NCI-H2171 (cell line): ENCODE measurements at places on chromosomes 6 and 20.

DNA sequence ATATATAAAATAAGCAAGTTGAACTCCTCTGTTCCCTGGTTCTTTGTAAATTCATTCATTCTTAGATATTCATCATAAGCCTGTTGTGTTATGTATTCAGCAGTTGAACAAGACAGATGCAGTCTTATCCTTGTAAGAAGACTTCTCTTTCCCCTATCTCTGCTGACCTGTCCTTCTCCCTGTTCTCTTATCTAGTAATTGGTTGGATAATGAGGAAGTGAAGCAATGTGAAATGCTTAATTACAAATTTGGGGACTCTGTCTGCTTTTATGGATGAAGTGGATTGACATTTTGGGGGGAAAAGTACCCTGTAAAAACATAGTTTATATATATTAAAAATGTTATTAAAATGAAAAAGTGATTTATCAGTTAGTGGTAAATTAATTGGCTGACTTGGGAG lies 37.0 kb downstream of the CDKAL1 start:
- DNase-seq: no peak

GRCh38 chr6:88492824-88493223 lies 326.7 kb upstream of the CNR1 start:
- DNase-seq: no peak

- DNase-seq: no peak
Observed at GRCh38 chr20:34815636-34816035, 9.8 kb downstream of the NCOA6 start.

DNA sequence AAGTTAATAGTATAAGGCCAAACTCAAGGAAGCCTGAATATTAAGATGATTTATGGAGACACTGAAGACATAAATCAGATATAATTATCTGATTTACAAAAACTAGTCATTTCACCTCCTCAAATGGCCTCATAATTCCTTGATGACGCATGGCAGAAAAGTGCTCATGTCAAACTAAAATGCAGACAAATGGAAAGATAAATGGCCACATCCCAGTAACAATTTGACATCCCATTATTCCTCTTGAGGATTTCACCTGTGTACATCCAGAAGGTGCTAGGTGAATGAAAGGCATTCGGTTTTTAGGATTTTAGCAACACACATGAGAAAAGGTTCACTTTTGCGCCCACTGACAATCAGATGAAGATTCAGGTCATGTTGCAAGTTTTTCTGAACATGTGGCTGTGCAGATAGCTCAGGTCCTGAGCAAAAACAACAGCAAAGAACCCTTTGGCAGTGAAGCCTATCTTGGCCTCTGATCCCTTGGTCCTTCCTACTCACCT lies 24.2 kb downstream of the SGK1 start:
- no peak for DNase-seq

GRCh38 chr6:128855581-128856085 lies 27.3 kb upstream of the LAMA2 start:
- no peak for DNase-seq

- DNase-seq: peak; percentile 4
Observed at GRCh38 chr6:112253841-112254816, at the start of gene LAMA4. Gene LAMA4, minus strand, starts transcription at chr6:112254567. Its CDS starts 417 bp downstream, at chr6:112254150.

GRCh38 chr6:121335087-121336008 lies 1.1 kb upstream of the TBC1D32 start:
- no peak for DNase-seq

- no peak for DNase-seq
Observed at GRCh38 chr20:17934141-17934862, 34.3 kb downstream of the SNX5 start.

DNA sequence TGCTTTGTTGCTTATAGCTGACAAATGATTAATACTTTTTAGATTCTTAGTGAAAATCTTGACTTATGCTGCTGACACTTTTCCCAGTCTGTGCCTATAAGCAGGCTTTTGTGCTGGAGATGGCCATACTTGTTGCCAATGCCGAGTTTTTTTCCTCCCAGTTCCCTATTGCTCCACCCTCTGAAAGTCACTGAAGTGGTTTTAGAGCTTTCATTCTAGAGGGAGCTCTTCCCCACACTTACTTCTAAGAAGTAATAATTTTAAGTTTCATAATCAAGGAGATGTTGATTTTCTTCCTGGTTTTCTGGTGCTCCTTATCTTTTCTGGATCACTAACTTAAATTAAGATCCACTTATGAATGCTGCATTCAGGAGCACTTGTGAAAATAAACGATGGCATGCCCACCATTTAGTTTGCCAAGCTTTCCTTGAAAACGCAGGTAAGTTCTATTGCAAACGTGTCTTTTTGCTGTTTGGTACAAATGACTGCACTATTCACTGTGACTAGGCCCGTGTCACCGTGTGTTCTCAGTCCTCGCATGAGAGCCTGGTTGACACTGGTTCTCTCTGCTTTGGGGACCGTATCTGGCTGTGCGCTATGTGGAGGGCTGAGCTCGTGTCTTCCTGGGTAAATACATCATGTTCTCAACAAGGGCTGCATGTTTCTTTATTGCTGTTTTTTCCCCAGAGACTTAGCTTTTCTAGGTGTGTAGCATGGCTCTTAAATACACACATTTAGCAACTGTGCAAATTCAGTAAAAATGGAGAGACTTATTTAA lies 50.2 kb downstream of the GFRA4 start:
- no peak for DNase-seq

DNA sequence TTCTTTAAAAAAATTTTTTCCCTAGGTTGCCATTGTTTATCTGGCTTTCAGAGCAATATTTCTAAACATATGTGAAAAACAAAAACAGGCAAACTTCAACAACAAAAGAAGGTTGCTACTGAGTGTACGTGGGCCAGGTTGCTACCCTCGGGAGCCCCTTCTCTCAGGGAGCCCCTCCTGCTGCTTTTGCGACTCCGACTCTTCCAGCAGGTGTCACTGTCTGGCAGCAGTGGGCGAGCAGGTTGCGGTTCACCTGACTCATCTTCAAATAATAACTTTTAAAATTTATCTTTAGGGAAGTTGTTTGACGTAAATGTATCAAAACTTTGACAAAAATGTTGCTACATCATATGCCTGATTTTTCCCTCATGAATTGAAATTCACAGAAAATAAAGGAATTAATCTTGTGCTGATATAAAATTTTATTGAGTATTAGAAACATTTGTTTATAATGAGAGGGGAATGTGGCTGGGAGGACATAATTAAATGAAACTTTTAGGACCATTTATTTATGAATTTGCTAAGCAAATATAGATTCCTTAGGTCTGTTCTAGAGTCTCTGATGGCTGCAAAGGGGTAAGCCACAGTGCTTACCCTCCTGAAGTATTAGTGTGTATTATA lies 138.8 kb downstream of the HIVEP1 start:
- DNase-seq: no peak

GRCh38 chr6:22529866-22530265 lies 39.5 kb upstream of the HDGFL1 start:
- no peak for DNase-seq

DNA sequence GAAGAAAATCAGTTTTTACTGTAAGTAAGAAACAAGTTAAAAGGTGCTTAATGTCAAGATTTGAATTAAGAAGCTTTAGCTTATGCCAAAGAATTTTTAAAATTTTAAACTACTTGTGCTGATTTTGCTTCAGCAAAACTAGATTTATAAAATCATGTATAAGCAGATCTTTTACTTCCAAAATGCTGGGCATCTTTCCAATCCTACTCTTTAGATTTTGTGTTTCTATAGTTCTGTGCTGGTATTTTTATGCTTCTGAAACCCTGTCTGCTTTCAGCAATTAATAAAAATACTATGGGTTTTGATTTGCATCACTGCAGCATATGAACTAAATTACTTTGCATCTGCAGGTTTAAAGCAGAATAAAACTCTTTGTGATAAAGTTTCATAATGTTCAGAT lies 238.6 kb upstream of the RNF217 start:
- DNase-seq: no peak

- DNase-seq: no peak
Observed at GRCh38 chr6:134510142-134510541, 192.2 kb upstream of the SGK1 start.

DNA sequence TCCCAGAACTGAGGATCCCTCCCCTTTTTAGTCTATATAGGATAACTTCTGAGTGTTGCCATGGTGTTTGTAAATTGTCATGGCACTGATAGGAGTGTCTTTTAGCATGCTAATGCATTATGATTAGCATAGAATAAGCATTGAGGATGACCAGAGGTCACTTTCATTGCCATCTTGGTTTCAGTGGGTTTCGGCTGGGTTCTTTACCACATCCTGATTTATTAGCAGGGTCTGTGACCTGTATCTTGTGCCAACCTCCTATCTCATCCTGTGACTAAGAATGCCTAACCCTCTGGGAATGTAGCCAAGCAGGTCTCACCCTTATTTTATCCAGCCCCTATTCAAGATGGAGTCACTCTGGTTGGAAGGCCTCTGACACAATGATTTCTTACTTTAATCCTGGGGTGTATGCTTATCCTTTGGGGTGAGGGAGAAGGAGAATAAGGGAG lies 19.6 kb downstream of the WFDC2 start:
- DNase-seq: no peak

DNA sequence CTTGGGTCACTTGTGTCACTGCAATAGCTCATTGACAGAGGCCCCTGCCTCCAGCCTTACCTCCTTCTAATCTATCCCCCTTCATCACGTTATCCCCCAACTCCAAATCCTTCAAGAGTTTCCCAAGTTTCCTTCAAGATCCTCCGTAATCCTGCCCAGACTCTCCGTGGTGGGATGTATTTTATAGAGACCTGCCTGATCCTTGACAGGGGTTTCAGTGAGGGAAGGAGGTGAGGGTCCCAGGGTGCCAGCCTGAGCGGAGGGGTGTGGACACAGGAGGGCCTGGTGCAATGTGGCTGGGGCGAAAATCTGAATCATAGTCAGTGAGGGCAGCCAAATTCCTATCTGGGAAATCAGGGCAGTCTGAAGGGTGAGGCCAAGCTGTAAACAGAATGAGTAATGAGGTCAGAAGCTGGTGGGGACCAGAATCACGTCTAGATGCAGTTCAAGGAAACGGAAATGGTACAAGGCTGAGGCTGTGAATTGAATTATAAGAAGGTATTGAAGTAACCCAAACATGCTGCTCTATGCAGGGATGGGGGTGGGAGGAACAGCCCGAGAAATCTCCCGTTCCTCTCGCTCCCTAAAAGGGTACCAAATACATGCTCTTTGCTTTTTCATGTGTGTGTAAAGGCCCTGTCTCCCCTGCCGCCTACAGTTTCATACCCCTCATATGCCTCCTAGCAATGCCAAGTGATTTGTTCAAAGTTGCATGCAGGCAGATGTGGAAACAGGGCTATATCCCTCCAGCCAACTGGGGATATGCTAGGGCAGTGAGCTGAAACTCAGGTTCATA lies 35.4 kb upstream of the PIM1 start:
- no peak for DNase-seq

DNA sequence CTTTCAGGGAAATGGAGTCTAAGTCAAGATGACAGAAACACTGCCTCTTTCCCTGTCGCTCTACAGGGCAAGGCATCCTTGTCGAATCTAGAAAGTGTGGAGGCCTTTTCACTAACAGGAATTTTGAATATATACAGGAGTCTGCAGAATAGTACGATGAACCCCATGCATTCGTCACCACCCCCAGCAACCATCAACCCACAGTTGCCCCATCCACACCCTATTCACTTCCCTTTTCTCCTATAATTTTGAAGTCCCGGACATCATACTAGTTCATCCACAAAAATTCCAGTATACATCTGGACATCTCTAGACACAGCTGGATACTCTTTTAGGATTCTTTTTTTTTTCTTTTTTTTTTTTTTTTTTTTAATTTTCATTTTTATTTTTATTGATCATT lies 80.7 kb upstream of the RIN2 start:
- no peak for DNase-seq

DNA sequence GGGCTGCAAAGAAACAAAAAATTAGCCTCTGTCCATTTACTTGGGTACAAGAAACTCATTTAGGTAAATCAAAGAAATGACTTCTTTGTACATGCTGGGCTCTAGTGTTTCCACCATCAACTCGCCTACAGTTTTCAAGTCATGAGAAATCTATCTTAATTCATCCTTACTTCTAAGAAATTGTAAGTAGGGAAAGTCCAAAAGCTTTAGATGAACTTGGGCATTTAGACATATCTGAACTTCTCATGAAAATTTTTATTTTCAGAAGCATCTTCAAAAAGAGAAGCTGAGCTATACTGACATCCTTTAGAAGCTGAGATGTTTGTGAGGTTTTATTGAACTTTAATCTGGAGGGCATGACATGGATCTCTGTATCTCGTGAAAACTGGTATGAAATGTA lies 117.3 kb downstream of the MYB start:
- DNase-seq: no peak

- DNase-seq: no peak
Observed at GRCh38 chr6:159989492-159990480, 20.9 kb downstream of the IGF2R start.

DNA sequence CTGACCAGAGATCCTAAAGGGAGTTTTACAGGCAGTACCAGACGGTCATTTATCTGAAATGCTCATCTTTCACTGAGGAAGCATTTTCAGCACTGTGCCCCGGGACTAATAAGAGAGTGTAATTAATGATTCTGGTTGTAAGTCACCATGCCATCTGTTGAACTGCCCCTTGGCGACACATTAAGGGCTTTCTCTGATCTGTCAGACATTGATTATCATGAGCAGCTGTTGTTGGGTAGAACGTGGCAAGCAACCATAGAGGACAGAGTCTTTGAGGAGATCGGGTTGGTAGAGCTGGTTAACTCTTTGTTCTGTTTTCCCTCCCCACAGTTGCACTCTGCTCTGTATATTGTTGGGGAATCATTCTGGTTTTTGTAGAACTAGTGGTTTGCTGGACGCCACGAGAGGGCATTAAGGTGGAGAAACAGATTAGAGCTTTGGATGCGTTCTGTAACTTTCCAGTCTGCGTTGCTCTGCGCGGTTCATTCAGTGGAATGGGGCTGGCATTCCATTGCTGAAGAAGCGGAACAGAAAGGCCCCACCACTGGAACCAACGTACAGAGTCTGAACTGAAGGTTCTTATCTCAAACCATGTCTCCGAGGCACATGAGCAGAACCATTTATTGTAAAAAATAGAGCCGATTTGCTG lies 34.3 kb downstream of the RPRD1B start:
- DNase-seq: no peak

DNA sequence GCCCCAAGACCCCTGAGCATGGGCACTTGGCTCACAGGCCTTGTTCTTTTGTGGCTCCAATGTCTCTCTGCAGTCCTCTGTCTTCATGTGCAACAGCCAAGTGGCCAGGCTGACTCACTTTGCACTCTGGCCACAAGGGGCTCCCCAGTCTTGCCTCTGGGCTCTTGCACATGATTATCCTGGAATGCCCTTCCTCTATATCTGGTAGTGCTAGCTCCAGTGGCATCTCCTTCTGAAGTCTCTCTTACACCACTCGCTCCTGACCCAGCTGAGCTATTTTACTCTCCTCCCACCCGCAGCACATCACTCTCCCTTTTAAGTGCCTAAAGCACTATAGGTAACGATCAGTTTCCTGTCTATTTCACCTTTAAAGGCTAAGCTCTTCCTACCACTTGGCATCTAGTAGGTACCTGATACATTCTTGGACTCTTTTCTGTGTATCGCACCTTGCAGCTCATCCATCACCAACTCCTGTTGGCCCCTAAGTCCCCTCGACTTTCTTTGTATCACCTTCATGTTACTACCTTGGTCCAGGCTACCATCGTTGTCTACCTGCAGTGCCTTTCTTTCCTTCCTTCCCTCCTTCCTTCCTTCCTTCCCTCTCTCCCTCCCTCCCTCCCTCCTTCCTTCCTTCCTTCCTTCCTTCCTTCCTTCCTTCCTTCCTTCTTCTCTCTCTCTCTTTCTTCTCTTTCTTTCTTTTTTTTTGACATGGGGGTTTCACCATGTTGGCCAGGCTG lies 211.9 kb upstream of the RNF24 start:
- DNase-seq: no peak
